Stimulated activated CD4-positive, alpha-beta T cell treated with anti-CD3 and anti-CD28 coated beads, Interleukin-12 subunit alpha, Interleukin-12 subunit beta, amount 100 ng/mL, for 48 hours (primary cell): ENCODE measurements at places on chromosomes 12 and 14.

DNA sequence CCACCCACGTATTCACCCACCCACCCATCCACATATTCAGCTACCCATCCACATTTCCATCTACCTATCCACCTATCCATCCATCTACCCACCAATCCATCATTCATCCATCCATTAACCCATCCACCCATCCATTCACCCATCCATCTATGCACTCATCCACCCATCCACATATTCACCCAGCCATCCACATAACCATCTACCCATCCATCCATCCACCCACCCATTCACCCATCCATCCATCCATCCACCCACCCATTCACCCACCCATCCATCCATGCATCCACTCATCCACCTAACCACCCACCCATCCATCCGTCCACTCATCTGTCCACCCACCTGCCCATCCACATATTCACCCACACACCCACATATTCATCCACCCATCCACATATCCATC, 70.5 kb downstream of the LGMN start:
- no peak for DNase-seq

DNA sequence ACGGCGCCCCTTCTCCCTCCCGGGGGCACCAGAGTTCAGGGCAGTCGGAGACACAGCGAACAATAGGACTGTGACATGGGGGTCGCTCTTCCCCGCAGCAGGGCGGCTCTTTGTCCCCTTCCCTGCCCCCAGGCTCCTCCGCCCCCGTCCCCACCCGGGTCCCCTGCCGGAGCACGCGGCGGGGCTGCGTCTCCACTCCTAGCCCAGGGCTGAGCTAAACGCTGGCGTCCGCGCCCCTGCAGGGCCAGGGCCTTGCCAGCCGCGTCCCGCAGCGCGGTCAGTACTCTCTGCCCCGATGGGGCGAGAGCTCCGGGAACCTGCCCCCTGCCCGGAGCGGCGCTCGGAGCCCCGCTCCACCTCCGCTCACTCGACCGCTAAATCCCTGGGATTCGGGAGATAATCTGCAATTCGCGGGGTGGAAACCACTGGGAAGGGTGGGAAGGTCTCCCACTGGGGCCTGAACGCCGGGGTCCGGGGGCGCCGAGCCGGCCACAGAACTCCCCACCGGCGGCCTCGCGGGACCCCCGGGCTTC, 825 bp upstream of the CCDC85C start:
- DNase-seq, result no peak

DNA sequence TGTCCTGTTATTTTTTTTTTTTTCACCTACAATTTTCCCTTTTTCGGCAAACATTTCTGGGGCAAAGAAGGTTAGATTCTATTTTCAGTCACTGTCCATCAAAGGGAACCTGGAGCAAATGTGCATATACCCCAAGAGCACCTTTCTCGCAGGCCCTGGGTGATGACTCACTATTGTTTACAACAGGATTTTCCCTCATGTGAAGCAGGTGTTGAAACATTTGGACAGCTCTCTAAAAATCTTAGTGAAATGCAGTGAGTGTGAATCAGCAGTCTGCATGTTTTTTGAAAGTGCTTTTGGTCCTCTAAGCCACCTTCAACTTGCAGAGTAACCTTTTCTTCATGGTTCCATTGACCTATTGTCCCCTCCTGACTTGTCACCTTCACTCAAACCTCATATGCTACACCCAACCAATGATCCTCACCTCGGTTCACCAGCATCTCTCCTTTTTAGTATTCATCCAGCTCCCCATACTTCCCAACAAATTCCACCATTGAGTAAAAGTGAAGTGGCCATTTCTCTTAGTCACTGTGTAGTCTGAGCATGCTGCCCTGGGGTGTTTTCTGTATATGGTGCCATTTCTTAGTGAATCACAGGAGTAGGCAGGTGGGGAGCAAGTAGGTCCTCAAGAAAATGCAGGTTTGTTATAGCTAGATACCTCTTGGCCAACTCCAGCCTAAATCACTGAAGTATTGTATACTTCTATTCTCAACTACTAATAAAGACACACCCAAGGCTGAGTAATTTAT, 260.2 kb downstream of the BMP4 start:
- DNase-seq, result no peak

GRCh38 chr12:116018282-116018681, 259.2 kb downstream of the MED13L start:
- DNase-seq, result no peak

- no peak for DNase-seq
Observed at GRCh38 chr12:47504775-47505446, 200.9 kb downstream of the RPAP3 start.

GRCh38 chr12:98509063-98509462, 6.3 kb upstream of the TMPO start:
- no peak for DNase-seq

DNA sequence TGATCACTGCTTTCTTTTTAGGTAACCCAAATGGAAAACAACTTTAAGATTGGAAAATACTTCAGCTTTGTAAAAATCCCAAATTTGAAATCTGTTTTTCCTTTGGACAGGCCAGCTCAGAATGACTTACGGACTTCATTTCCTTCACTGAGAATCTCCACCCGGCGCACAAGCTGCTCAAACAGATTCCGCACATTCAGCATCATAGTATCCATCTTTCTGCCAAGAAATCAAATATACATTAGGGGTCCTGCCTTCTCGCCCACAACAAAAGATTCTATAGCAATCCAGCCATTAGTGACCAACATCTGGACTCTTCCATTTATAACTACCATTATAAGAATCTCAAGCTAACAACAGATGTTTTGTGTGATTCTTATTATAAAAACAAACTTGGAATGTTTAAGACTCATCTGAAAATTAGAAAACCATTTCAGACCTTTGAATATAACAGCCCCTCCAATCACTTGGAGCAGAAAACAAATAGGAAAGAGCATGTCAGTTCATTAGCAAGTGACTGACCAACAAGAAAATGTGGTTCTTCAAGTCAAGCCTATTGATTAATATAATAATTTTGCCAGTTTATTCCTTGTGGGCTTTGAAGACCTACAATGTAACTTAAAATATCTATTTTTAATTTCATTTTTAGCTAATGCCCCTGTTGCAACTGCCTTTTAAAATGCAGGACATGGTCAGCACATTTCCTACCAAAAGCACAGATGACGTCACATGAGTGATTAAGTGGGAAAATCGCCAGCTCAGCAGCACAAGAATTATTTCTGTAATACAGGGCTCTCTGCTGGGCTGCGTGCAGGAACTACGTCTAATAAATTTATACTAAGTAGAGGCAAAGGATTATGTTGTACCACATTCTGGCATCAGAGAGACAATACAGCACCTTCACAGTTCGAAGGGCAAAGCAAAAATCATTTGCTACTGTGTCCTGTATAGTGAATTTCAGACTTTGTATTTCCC, 8.5 kb downstream of the RACGAP1 start:
- no peak for DNase-seq
